ENCODE measurements at places on chromosomes 12 and 14.

DNA sequence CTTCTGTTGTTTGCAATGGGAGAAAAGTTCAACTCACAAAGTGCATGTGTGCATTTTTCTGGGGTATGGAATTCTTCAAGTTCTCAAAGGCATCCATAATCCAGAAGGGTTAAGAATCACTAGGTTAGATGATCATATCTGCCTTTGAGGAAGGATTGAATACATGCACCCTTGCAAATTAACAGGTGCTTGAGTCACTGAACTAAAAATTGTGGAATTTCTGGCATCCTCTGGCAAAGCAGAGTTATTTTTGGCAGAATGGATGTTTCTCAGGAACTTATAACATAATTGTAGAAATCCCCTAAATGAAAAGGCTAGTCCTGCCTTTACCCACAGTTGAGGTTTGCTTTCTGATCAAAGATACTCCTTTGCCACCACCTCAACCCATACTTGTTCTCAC is 136.5 kb upstream of the DYRK2 start:
- no peak for DNase-seq

DNA sequence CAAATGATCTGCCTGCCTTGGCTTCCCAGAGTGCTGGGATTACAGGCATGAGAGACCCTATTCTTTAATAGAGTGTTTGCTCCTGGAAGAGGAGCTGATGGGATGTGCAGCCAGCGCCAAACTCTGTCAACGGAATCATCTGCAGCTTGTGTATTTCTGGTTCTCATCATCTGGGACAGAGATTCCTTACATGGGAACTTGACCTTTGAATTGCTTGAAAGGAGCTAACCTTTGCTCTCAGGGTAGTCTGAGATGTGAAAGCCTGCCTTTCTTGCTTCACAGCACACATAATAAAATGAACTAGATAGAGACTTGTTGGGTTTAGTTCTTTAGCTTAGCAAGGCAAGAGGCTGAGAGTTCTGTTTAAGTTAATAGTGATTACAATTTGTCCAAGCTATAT is 120.0 kb downstream of the OTOGL start:
- no peak for DNase-seq

GRCh38 chr14:90272523-90272922 is 16.2 kb downstream of the PSMC1 start:
- DNase-seq = no peak

DNA sequence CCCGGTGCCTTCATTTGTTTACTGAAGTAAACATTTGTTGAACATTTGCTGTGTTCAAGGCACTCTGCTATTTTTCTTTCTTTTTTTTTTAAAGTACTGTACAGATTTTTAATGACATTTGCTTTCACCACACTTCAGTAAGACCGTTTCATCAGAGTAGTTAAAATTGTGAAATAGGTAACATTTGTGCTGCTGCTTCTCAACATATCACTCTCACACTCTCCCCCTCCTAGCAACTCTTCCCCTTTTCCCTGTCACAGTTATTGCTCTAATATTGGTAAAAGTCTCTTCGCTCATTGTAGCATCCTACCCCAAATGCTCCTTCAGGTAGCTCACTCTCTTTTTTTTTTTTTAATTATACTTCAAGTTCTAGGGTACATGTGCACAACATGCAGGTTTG is 49.6 kb downstream of the SRGAP1 start:
- DNase-seq = no peak

GRCh38 chr12:95796982-95797289 is 6.4 kb upstream of the NTN4 start:
- DNase-seq = no peak

DNA sequence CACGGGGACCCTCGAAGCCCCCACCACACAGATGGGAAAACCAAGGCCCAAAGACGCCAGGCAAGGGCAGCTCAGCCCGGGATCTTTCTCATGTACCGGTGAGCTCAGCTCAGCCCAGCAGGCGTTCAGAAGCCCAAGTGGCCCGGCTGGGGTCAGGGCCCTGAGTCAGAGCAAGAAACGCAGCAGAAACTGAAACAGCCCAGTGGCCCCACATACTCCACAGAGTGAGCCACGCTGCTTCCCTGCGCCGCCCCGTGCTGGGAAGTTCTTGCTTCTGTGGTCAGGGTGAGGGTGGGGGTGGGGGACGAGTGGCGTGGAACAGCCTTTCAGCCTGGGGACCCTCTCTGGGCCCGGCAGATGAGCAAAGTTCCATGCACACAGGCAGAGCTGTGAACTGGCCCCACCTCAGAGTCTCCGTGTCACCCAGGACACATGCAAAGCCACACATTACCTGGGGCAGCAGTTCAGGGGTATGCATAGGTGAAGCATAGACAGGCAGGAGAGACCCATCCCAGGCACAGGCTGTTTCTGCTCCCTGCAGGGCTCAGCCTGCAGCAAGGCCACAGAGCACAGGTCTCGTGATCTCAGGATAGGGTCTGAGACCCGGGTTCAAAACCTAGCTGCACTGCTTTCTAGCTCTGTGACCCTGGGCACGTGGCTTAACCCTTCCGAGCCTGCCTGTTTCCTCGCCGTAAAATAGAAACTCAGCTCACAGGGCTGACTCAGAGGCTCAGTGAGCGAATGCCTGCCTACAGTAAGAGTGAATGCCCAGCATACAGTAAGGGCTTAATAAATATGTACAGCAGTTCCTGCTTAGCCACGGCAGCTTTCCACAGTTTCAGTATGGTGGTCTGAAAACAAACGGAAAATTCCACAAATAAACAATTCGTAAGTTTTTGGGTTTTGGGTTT is 21.6 kb downstream of the NCOR2 start:
- peak; percentile 53 for DNase-seq

All from CD4-positive, alpha-beta T cell treated with Interleukin-15 for 1 hour (primary cell).